AG09319 (cell line): ENCODE measurements at places on chromosomes 13 and 19.

GRCh38 chr19:2415281-2415972 lies 12.0 kb downstream of the TIMM13 start:
- DNase-seq = no peak

DNA sequence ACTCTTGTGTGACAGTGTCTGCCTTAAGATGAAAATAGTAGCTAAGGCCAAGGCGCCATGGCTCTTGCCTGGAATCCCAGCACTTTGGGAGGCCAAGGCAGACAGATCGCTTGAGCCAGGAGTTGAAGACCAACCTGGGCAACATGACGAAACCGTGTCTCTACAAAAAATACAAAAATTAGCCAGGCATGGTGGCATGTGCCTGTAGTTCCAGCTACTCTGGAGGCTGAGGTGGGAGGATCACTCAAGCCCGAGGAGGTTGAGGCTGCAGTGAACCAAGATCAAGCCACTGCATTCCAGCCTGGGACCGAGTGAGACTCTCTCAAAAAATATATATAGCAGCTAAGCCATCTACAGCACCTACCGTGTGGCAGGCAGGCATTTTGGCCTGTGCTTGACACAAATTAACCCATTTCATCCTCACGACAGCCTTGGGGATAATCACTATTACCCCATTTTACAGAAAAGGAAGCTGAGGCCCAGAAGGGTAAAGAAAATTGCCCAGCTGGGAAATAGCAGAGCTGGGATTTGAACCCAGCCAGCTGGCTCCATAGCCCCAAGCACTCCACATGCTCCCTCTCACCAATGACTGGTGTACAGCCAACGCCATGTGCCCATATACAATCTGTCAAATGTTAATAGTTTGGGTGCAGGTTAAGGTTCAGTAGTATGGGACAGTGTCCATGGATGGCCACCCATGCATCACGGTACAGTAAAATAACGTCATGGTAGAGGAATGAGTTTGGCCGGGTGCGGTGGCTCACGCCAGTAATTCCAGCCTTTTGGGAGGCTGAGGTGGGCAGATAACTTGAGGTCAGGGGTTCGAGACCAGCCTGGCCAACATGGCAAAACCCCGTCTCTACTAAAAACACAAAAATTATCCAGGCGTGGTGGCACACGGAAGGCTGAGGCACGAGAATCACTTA lies 3.1 kb downstream of the SLC1A5 start:
- no peak for DNase-seq

DNA sequence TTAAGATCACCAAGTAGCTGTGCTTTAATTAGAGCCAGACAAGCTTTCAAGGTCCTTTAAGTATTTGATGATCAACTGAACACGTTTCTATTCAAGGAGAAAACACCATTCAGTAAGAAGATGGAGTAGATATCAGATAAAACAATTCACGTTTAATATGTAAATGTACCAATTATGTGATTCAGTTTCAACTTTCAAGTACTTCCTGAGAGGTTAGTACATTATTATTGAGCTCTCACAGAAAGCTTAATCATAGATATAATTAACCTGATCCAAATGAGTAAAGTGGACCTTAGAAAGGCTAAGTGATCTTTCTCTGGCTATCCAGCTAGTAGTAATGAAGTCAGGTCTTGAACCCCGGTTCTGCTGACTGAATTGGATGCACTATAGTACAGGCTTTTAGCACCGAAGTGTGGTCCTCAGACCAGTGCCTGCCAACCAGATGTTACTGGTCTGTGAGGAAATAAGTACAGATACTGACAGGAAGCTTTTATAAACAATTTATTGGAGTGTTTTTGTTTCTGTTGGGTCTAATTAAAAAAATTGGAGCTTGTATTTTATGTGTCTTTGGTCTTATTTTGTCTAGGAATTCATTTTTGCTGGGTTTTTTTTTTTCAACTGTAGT lies 10.2 kb downstream of the CLN5 start:
- no peak for DNase-seq

DNA sequence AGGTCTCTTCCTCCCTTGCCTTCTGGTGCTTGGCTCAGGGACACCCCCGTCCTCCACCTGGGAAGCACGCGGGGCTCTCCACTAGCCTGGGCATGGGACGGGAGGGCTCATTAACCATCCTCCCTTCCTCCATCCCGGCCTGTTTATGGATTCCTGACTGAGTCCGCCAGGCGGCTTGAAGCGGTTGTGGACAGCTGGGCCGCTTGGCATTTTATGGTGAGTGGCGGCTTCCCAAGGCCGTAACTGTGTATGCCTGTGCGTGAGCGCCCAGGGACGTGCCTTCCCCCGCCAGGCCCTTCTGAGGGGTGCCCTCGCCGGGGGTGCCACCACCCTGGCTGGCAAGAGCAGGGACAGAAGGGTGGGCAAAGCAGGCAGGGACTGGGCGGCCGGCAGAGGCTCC lies 202.8 kb downstream of the URI1 start:
- DNase-seq = no peak

GRCh38 chr13:52737965-52738364 lies 1.7 kb downstream of the CNMD start:
- DNase-seq = no peak

DNA sequence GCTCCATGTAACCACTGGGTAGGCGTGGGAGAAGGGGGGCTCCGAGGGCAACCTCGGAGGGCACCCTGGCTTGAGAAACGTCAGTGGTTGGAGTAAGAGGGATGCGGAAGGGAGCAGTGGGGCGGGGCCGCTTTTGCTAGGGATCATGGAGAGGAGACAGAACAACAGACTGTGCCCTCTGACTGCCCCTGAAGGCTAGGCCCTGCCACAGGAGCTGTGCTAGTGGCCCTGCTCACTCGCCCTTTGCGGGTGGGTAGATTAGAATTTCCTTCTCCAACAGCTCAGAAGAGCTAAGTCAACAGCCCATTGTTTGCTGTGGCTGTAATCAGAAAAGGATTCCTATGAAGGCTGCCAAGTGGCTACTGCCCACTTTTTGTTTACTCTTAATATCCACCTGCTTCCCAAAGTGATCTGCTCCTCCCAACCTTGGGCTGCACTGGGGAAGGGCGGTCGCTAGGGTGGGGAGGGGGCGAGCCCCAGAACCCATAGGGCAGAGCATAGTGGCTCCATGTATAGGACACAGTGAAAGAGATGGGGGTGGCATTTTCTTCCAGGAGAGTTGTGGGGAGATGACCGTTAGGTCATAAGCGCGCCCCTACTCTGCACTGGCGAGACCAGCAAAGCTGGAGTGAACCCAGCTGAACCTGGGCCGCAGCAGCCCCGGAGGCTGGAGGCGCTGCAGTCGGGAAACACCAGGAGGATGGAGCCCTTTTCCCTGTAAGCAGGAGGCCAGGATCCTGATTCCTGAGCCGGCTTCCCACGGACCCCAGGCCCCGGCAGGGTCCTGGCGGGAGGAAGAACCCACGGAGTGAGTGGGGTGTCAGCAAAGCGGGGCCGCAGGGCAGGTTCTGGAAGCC lies 1.9 kb upstream of the C1QTNF9 start:
- no peak for DNase-seq

GRCh38 chr13:109697936-109698335 lies 88.4 kb downstream of the IRS2 start:
- DNase-seq = no peak

DNA sequence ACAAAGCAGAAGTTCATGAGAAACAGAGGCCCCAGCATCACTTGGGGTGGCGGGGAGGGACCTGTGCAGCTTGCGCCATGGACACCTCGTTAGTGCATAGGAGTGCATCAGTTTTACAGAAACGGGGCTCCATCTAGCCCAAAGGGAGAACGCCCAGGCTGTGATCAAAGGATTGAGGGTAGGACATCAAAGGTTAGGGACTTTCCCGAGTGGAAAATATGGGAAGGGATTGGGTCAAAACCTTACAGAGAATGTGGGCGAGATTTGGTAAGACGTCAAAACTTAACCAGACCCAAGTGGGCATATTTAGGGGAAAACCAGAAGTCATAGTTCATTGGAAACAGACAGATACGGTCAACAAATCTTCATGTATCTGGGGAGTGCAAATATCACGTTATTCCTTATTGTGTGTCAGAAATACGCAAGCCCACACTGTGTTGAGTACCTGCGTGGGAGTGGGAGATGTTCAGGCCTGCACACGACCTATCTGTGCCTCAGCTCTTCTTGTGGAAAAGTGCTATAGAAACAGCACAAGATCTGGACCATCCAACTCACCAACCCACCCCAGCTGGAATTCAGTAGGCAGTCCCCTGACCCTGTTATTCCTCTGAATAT lies 9.4 kb upstream of the GRAMD1A start:
- no peak for DNase-seq

DNA sequence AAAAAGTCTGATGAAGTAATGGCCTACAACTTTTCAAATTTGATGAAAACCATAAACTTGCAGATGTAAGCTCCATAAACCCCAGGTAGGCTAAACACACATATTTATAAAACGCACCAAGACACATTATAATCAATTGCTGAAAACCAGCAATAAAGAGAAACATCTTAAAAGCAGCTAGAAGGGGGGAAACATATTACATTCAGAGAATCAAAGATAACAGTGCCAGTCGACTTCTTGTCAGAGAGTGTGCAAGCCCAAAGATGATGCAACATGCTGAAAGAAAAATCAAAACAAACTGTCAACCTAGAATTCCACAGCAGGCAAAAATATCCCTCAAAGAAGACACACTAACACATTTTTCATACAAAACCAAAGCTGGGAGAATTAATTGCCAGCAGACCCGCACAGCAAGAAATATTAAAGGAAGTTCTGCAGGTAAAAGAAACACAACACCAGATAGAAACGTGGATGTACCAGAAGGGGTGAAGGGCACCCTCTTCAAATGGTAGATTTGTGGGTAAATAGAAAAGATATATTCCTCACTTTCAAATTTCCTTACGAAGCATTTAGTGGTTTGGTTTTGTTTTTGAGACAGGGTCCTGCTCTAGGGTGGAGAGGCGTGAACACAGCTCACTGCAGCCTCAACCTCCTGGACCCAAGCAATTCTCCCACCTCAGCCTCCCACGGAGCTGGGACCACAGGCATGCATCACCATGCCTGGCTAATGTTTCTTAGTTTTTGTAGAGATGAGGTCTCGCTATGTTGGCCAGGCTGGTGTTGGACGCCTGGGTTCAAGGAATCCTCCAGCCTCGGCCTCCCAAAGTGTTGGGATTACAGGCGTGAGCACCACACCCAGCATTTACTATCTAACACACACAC lies 16.5 kb upstream of the ATP1A3 start:
- DNase-seq = peak; percentile 44

DNA sequence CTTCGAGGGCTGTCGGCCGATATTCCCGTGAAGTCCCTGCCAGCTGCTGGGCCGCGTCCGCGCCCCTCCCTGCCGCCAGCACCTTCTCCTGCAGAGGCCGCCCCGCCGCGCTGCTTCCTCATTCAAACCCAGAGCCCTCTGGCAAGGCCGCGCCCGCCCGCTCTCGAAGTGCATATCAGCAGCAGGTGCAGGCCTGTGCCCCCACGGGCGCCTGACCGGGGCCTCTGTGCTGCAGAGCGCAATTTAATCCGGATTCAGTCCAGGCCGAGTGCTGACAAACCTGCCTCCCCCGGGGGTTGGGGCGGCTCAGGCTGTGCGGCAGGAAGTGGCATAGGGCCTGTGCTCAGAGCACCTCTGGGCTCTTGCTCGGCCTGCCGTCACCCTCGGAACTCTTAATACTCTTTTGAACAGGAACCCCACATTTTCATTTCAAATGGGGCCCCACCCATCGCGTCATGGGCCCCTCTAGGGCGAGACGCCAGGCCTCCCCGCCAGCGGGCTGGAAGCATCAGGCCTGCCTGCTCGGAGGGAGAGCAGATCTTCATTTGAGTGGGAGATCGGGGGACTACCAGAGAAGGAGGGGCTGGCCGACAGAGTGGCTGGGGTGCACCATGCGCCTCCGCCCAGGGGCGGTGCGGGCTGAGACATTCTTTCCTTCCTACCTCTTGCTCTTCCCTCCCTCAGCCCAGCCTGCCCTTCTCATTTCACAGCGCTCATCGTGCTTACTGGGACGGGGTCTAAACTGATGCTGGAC lies 125.7 kb downstream of the TNFRSF19 start:
- DNase-seq = no peak

DNA sequence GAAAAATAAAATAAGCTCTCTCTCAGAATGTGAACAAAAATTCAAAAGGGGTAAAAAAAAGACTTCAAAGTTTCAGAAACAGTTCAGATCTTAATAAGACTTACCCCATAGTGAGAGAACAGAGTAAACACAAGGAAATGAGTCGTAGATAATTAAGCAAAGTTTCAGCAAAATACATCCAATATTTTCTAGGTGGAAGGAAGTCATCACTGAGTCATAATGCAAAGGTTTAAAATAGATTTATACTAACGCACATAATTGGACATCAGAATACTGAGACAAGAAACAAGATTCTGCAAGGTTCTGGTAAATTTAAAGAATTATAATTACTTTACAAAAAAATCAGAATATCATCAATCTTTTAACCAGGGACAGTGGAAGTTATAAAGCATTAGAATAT lies 1370.7 kb upstream of the ATXN8OS start:
- no peak for DNase-seq

GRCh38 chr19:35529241-35530218 lies 1.4 kb upstream of the SBSN start:
- no peak for DNase-seq

DNA sequence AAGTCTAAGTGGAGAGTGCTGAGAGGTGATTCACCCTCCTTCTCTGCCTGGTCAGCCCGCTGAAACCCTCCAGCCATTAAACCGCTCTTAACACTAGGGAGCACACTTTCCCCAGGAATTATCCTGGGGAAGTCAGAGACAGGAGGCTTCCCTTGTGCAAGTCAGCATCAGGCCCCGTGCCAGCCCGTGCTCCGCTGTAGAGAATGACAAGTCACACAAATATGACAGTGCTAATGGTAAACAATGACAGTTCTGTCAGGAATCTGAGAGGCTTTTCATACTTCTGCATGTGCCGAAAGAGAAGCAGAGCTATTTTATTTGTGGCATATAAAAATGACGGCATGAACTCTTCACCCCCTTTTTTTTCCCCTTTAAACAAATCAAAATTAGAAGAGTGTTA lies 816.9 kb upstream of the SLC10A2 start:
- peak; percentile 0 for DNase-seq

GRCh38 chr19:18716857-18717256 lies 33.4 kb downstream of the CRTC1 start:
- no peak for DNase-seq

DNA sequence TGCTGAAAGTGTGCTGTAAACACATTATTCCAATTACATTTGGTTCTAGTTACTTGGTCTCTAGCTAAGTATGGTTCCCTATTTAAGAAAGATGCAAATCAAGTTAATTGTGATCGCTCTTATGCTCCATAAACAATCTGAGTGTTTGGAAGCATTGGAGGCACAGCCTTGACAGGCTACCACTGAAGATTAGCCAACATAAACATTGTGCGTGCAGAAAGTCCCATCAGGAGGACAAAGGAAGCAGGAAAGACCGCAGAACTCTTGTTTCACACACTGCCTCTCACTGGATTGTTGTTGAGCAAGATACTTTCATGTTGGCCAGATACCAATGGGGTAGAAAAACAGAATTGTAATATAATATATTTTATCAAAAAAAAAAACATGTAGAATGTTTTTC lies 814.4 kb downstream of the EFNB2 start:
- DNase-seq = no peak
